ENCODE measurements at places on chromosomes 4 and X.

DNA sequence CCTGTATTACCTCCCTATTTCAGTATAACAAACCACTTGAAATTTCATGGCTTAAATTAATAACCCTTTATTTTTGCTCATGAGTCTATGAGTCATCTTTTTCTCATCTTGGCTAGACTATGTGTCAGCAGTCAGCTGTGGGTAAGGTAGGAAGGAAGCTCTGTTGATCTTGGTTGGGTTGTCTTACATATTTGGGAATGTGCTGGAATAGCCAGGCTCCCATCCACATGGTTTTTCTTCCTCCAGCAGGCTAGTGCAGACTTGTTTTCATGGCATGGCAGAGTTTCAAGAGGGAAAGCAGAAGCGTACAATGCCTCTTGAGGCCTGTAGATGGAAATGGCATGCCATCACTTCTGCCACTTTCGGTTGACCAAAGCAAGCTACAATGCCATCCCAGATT is 89.7 kb downstream of the LINC00632 start:
- no peak for DNase-seq

GRCh38 chr4:181613200-181613599 is 630.0 kb upstream of the TENM3 start:
- no peak for DNase-seq

GRCh38 chr4:123955167-123955800 is 558.7 kb downstream of the SPRY1 start:
- DNase-seq = no peak

DNA sequence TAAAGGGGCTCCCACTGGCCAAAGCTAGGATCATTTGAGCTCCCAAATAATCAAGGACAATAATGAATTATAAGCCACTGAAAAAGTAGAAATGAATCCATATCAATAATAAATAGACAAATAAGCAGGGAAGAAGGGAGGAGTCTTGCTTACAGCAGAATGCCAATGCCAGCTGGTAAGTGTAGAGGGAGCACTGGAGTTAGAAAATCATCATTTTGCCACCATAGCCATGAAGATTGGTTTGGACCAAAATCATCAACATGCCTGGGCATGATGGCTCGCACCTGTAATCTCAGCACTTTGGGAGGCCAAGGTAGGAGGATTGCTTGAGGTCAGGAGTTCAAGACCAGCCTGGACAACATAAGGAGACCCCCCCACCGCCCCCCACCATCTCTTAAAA is 20.4 kb upstream of the SH3KBP1 start:
- DNase-seq = no peak

GRCh38 chr4:165537028-165537648 is 158.3 kb downstream of the CPE start:
- DNase-seq = peak; percentile 56

- DNase-seq = no peak
These were observed 201.9 kb upstream of the BCOR start for GRCh38 chrX:40299641-40300046.

DNA sequence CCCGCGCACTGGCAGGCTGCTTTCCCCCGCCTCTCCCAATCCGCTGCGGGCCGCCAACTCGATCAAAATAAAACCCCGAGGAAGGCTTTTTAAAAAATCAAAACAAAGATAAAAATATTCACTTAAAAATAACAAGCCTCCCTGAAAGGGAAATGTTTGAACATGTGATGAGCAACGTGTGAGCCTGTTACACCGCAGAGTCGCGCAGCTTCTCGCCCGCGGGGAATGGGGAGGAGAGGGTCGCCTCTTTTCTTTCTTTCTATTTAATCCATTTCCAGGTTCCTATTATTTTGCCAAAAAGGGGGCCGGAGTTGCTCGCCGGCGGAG is 326.0 kb upstream of the F9 start:
- no peak for DNase-seq

DNA sequence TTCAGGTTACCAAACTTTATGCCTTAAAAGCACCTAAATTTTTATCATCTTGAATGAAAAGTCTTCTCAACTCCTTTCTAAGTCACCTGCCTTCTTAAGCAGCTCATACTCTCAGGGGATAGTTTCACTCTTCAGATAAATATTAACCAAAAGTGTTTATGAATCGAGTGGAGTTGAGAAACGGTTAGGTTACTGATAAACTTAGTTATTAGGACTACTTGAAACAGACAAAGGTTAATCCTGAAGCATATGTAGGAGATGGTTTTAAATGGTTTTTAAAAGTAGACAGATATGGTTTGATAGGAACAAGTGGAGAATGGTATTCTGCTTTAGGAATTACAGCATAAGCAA is 32.8 kb downstream of the CLDN22 start:
- no peak for DNase-seq

GRCh38 chr4:139768896-139769295 is 103.3 kb downstream of the MGST2 start:
- DNase-seq = no peak

GRCh38 chr4:74555843-74556242 is 110.9 kb downstream of the AREG start:
- no peak for DNase-seq

- DNase-seq = no peak
These were observed 16.4 kb downstream of the HPGD start for GRCh38 chr4:174505892-174506291.

DNA sequence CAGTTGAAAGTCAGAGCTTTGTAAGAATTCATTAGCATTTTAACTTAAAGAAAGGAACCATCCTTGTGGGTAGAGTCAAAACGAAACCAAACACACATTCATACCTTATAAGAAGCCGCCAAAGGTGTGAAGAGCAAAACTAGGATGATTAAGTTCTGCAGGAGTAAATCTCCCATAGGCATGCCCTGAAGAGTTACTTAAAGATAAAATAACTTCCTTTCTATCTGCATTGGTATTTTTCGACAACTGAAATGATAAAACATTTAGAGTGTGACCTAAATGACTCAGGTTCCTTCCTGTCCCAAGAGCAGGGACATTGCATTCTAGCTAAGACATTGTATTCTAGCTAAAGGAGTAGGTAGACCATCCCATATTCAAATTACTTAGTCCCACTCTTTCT is 75.3 kb downstream of the BCOR start:
- DNase-seq = no peak

GRCh38 chrX:65591206-65591605 is 56.6 kb upstream of the LAS1L start:
- no peak for DNase-seq

DNA sequence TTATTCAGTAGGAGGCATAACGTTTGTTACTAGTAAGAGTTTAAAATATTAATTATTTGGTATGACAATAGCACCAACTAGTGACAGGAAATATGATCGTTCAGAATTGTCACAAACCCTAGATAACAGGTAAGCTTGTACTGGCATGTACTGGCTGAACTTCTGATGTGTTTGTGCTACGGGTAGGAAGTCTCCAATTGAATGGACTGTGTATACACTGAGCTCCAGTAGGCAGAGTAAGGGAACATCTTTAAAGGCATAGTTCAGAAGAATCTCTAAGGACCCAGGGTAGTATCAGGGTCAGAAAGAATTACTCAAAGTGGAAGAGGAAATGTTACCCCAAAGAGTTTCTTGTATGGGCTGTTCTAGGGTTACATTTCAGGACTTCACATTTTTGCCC is 230.4 kb downstream of the EDA2R start:
- DNase-seq = no peak

GRCh38 chr4:170169699-170170098 is 79.9 kb upstream of the AADAT start:
- no peak for DNase-seq

GRCh38 chr4:55032788-55033187 is 92.6 kb downstream of the KDR start:
- no peak for DNase-seq

DNA sequence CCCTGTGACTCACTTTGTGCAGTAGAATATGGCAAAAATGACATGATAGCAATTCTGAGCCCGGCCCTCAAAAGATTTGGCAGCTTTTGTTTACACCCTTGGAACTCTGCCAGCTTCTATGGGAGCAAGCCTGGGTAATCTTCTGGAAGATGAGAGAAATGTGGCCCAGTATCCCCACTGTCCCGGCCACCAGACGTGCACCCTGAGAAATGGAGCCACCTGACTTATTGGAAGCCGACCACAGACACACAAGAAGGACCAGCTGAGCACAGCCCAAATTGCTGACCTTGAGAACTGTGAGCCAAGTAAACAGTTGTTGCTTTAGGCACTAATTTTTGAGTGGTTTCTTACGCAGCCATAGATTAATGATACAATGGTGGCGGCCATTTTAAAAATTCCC is 197.0 kb downstream of the STIM2 start:
- no peak for DNase-seq

DNA sequence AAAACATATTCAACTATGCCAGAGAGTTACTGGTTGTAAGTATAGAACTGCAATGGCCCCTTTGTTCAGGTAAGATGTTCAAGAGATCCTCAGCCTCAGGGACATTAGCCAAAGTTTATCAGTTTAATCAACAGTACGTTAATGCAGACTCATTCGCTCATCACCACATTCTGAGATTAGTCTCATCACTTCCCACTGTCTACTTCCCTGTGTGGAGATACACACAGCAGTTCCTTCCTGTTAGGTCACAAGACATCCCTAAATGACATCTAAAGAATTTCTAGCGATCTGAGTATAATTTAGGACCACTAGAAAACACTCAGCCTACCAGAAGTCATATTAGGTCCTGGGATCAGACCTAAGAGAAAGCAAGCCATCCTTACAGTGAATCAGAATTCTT is 10.4 kb downstream of the SLC10A7 start:
- peak; percentile 37 for DNase-seq

GRCh38 chrX:18010253-18010652 is 149.2 kb upstream of the RAI2 start:
- DNase-seq = no peak

DNA sequence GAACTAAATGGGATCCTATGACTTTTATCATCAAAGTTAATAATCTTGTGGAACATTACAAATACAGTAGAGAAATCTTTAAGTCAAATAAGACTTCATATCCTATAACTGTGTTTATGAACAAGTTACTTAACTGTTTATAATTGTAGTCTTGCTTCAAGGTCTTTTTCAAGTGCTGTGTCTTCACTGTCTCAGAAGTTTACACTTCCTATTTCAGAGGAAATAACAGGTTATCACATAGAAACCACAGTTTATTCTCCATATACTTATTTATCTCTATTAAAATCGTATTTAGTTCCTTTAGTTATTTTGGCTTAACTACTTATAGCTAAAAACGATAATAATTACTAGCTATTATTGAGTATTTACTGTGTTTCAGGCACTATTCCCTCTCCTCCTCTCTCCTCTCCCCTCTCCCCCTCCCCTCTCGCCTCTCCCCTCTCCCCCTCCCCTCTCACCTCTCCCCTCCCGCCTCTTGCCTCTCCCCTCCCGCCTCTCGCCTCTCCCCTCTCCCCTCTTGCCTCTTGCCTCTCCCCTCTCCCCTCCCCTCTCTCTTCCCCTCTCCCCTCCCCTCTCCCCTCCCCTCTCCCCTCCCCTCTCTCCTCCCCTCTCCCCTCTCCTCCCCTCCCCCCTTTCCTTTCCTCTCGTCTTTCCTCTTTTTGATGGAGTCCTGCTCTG is 63.7 kb downstream of the RBPJ start:
- DNase-seq = no peak

DNA sequence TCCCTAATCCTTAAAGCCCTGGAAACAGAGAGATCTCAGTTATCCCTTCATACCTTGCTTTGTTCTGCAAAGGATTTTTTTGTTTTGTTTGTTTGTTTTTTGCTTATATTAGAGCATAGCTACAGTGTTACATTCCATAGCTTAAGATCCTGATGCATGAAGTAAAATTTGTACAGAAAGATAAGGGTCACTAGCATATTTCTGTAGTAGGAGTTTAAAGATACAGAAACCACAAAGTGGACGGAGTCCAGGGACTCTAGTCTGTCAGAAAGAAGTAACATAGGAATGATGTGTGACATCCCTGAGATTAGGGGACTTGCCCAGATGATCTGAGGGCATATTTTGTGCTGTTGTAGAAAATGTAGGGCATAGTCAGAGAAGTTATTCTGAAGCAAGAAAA is 151.9 kb upstream of the PLAC1 start:
- DNase-seq = no peak

DNA sequence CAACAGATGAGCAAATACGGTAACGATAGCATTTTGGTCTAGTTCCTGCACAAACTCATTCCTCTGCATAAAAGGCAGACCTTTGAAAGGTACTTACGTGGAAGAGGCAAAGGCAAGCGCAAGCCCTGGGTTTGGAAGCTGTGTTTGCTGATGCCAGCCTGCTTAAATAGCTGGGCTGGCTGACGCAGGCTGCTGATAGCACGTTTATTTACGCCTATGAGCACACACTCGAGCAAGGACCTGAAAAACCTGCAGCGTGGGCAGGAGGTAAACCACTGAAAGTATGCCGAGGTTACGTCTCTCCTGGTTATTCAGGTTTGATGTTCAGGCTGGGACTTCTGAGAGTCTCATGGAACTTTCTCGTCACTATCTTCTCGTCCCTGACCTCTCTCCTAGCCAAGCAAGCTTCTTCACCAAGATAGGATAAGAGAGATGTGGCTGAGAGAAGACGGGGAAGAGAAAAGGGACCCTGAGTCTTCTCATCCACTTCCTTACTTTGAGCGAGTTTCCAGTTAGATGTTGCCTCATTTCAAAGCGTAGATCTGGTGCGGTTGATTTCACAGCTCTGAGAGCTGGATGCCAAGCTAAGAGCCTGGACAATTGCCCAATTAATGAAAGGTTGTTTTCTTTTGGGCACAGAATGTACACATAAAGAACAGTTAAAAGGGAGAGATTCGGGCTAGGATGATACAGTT is at the start of gene HOPX:
TSS of gene HOPX (minus strand) at position 139 of the 695 bp plus-strand sequence. CDS start 23,480 bp downstream, outside the sequence.
- DNase-seq = peak; percentile 38

- DNase-seq = no peak
These were observed 96.0 kb downstream of the EFHC2 start for GRCh38 chrX:44247468-44247867.

- no peak for DNase-seq
These were observed 635.0 kb upstream of the NR3C2 start for GRCh38 chr4:149077181-149077580.

- DNase-seq = peak; percentile 84
These were observed 76.7 kb downstream of the AFF1 start for GRCh38 chr4:87011340-87012034.

GRCh38 chr4:15717657-15718416 is 15.0 kb downstream of the BST1 start:
- no peak for DNase-seq

- no peak for DNase-seq
These were observed 72.7 kb upstream of the STS start for GRCh38 chrX:7074908-7075204.

DNA sequence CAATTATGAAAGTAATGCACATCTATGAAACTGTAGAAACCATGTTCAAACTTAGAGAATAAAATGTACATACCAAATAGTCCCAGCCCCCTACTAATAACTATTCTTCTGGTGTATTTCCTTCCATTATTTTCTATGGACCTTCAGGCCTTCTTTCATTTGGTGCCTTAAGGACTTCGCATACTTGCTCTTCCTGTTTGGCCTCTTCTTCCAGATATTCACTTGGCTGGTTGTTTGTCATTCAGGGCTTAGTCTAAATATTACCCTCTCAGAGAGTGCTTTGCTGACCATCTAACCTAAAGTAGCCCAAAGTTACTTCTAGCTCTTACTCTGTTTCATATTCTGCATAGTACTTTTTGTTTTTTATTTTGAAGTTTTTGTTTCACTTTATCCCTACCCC is 70.3 kb upstream of the ARMCX2 start:
- no peak for DNase-seq
